ENCODE measurements at places on chromosomes 5 and 9.

DNA sequence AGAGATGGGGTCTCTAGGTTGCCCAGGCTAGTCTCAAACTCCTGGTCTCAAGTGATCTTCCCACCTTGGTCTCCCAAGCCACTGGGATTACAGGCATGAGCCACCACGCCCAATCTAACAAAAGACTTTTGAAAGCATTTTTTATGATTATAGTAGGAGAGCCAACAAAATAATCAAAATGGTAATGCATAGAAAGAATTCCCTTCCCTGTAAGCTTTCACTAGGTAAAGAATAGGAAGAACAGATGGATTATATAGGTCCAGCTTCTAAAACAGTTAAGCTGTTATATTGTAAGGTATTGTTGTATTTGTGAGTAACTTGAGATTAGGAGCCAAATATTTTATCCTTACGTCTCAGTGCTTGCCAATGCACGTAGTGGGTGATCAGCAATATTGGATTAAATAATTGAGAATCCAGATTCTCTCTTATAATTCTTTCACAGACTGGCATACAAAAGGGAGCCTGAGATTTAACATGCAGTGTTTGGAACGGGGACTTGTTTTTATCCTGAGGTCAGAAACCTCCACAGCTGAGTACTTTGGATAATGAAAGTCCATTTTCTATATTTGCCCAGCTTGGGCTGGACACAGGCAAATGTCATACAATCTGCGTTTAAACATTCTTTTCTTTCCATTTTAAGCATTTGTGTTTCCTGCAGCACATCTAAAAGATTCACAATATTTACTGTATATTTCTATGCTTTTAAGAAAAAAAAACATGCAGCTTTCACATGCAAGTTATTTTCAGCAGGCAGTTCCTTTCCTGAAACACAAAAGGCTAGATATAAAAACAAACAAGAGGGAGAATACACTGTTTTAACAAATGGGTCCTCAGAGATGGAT is 238.4 kb downstream of the ARRDC3 start:
- DNase-seq, result no peak

DNA sequence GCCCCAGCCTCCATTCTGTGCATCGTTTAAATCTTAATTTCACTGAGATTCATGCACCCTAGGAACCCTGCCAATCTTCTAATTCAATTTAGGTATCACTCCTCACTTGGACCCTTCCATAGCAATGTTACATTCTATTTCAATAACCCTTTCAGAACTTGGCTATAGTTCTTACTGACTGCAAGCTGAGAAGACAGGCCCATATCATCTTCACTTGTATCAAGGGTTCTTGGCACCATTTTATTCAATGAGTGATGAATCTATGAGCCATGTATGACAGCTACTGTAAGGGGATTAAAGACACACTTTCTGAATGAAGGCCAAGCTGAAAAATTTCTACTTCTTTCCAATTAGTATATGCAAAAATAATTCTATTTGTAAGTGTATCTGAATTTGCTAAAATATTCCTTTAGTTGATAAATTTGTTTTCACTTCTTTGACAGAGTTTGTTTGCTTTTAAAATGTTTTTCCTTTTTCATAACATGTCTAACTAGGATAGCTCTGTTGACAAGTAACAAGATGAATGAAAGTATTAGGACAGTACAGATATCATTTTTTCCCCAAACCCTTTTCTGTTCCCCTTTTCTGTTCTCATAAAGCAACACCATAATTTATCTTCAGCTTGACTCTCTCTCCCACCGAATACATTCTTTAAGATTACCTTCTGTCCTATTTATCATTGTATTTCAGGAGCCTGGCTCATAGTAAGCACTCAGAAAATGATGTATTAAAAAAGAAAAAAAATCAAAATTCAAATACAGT is 9.6 kb downstream of the ITGA2 start:
- DNase-seq, result no peak

- no peak for DNase-seq
Measured at GRCh38 chr5:35855187-35855586, 1.5 kb upstream of the IL7R start.

GRCh38 chr5:76145945-76146344 is 62.8 kb downstream of the SV2C start:
- no peak for DNase-seq

DNA sequence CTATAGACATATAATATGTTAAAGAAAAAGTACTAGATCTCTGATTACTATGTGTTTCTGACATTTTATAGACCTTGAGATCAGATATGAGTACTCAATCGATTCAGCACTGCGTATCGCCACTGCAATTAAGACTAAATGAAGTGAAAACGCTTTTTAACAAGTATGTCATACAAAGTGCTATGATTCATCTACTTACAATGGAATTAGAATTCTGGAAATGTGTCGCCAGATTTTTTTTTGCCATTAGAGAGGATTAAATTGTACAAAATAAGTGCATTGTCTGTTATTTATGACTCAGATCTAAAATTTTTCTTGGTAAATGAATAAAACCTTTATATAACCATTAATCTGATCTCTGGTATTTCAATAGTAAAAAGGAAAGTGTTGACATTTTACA is 20.0 kb upstream of the AGGF1 start:
- no peak for DNase-seq

GRCh38 chr5:98825582-98826375 is 52.3 kb downstream of the RGMB start:
- DNase-seq, result no peak

GRCh38 chr5:180130291-180130869 is 58.8 kb upstream of the RNF130 start:
- DNase-seq, result no peak

GRCh38 chr5:62333250-62333794 is 27.3 kb downstream of the KIF2A start:
- no peak for DNase-seq

GRCh38 chr5:119470105-119470763 is 17.9 kb downstream of the HSD17B4 start:
- no peak for DNase-seq

DNA sequence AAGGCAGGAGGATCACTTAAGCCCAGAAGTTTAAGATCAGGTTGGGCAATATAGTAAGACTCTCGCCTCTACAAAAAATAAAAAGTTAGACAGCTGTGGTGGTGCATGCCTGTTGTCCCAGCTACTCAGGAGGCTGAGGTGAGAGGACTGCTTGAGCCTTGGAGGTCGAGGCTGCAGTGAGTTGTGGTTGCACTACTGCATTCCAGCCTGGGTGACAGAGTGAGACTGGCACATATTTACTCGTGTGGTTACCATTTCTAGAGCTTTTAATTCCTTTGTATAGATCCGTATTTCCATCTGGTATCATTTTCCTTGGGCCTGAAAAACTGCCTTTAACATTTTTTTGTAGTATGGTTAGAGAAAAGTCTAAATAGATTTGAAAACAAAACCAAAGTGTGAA is 7.8 kb downstream of the IL6ST start:
- DNase-seq, result peak; percentile 17

- no peak for DNase-seq
Measured at GRCh38 chr5:23893561-23893960, 386.2 kb downstream of the PRDM9 start.

DNA sequence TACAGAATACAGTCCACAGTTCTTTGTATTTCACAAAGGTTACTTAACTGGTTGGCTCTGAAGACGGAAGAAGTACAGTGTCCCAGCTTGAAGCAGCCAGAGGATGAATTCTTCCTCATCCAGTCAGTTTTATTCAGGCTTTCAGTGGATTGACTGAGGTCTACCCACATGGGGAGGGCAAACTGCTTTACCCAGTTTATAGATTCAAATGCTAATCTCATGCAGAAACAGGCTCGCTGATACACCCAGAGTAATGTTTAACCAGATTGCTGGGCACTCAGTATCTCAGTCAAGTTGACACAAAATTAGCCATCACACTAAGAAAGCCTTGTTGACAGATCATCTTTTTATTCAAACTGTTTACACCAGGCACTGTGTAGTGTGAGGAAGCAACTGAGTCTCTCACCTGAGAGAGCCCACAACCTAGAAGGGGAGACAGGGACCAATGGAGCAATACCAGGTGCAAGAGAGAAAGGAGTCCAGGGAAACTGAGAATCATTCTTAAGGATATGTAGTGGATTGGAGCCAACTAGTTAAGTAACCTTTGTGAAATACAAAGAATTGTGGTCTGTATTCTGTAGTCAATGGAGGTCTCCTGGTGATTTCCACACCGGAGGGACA is 15.9 kb downstream of the LRRC70 start:
- no peak for DNase-seq

All from CD4-positive, alpha-beta T cell treated with Interleukin-6 for 4 hours (primary cell).